Ovary (tissue), 10 donors: ENCODE measurements at places on chromosomes 5 and 9. TPM values are rescaled to one million over a fixed set of nuclear protein-coding genes. Genes with fewer than 3 reads are reported as not detected.

DNA sequence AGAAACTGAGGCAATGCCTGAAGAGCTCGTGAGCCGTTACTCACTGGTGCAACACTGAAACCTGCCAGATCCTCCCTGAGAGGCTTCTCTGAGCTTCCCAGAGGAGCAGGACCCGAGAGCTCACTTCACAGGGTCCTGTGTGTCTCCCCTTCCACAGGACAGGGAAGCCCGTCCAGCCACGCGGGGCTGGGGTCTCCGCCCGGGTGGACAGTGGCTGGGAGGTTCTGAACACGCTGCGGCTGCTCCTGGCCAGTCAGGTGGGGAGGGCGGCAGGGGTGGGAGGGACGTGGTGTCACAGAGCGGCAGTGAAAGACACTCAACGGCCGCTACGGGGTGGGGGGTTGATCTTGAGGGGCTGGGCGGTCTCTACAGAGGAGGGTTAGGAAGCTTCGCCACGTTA lies 290 bp upstream of the ZDHHC11 start:
- H3K27me3 ChIP-seq, result no peaks in the 10 kb centered on the region
- no peaks in the 10 kb centered on the region for H3K36me3 ChIP-seq
- no peak overlapping the region for H3K27ac ChIP-seq
- no peak overlapping the region for H3K4me3 ChIP-seq

- no peaks in the 10 kb centered on the region for H3K27me3 ChIP-seq
- H3K27ac ChIP-seq, result no peak overlapping the region
- H3K4me1 ChIP-seq, result no peaks in the 10 kb centered on the region
Measured at GRCh38 chr5:141547488-141547887, 58.6 kb downstream of the PCDHGC5 start.

DNA sequence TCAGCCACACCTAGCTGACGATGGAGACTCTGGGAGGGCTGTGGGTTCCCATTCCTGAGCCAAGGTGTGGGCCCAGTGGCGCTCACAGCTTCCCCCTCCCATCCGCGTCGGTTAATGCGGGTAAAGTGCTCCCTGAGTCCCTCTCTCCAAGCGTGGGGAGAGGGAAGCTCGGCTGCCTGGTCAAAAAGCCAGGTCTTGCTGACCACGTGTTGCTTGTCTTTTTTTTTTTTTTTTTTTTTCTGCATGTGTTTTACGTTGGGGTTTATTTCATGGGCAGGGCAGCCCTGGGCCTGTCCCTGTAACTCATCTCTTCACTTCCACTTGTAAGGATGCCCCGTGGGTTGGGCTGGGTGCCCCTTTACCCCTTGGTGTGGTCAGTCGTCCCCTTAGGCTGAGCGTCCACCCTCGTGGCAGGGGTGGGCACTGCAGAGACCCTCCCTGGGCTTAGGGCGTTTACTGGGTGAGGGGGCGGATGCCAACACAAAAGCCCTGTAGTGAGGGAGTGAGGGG lies 11.9 kb downstream of the NKD2 start:
- H3K27ac ChIP-seq, result no peak overlapping the region
- H3K4me1 ChIP-seq, result peaks cover 2% of the 10 kb centered on the region
- no peak for DNase-seq
- no peaks in the 10 kb centered on the region for H3K27me3 ChIP-seq
- no peaks in the 10 kb centered on the region for H3K36me3 ChIP-seq

The BHMT gene
- total RNA-seq, result 0.92 TPM

The SLC6A7 gene
- total RNA-seq, result not detected

DNA sequence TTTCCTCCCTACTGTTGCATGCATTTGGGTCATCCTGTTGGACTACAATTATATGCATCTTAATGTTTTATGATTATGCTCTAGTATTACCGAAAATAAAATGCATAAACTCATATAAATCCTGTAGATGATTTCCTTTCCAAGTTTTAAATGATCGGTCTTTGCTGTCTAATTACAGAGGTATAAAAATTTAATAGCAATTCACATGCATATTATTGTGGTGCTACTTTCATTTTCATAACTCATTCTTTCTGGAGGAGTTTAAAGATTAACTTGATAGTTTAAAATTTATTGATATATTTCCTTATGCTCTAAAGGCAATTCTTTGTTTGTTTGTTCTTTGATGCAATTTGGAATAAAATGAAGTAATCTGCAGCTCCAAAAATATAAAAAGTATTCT lies 1475.1 kb downstream of the MAT2B start:
- DNase-seq, result no peak
- H3K27ac ChIP-seq, result no peak overlapping the region
- H3K27me3 ChIP-seq, result no peaks in the 10 kb centered on the region
- no peaks in the 10 kb centered on the region for H3K4me1 ChIP-seq

DNA sequence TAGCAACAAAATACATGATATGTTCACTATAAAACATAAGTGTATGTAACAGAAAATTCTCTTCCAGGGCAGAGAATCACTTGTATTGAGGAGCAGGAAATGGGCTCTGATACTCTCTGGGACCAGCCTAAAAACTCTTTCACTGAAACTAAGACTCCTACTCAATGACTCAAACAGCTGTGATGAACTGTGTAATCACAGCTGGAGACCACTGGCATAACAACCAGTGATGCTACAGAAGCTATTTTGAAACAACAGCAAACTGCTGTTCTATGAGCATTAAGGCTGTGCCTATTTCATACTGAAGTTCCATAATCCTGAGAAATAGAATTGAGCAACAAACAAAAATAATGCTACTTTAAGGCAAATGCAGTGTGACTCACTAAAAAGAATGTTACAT lies 594.0 kb downstream of the HINT1 start:
- H3K4me1 ChIP-seq, result no peaks in the 10 kb centered on the region
- H3K27me3 ChIP-seq, result no peaks in the 10 kb centered on the region
- no peak for DNase-seq
- H3K36me3 ChIP-seq, result no peaks in the 10 kb centered on the region
- H3K27ac ChIP-seq, result no peak overlapping the region

GRCh38 chr5:87868792-87869191 lies 399.9 kb downstream of the TMEM161B start:
- H3K27me3 ChIP-seq, result no peaks in the 10 kb centered on the region
- no peak for DNase-seq

DNA sequence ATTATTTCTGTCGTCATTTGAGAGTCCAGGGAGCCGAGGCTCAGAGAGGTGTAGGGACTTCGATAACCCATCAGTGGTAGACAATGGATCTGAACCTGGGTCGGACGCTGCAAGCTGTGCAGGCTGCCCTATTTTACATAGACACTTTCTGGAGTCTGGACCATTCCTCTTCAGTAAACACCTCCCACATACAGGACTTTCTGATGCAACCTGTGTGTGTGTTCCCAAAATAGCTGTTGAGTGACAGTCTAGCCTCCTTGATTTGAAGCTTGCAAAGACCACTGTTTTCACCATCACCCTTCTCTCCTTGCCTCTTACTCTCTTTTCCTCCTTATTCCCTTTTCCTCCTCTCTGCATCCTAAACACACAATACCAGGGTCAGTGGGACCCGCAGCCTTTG lies 30.7 kb downstream of the CFAP77 start:
- H3K27ac ChIP-seq, result no peak overlapping the region
- H3K27me3 ChIP-seq, result no peaks in the 10 kb centered on the region
- no peaks in the 10 kb centered on the region for H3K36me3 ChIP-seq
- H3K4me1 ChIP-seq, result no peaks in the 10 kb centered on the region

DNA sequence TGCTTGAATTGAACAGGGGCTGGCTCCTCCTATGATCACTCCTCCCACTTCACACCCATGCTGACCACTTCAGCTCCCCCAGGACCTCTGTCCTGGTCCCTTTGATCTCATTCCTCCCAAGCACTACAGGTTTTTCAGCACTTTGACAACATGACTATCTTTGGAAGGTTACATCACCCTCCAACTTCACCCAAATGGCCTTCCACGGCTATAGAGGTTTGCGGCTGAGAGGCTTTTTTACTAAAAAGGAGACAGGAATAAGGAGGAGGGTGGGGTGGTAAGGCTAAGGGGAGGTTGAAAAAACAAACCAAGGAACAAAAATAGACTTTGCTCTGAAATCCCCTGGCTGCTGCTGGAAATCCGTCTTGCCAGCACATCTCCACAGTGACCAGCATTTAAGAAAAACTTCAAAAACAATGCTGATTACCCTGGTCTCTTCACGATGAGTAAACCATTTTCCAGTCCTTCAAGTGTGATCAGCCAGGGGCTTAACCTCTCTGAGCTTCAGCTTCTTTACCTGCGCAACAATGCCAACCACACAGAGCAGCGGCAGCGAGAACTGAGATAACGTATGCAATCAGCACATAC lies 102.7 kb downstream of the DPYSL3 start:
- no peak for DNase-seq
- H3K4me1 ChIP-seq, result peaks cover 31% of the 10 kb centered on the region
- H3K4me3 ChIP-seq, result no peak overlapping the region
- no peak overlapping the region for H3K27ac ChIP-seq

GRCh38 chr9:119588874-119589744 lies 219.9 kb upstream of the BRINP1 start:
- no peak for DNase-seq
- no peak overlapping the region for H3K27ac ChIP-seq
- no peaks in the 10 kb centered on the region for H3K4me1 ChIP-seq
- no peaks in the 10 kb centered on the region for H3K27me3 ChIP-seq
- H3K36me3 ChIP-seq, result no peaks in the 10 kb centered on the region

DNA sequence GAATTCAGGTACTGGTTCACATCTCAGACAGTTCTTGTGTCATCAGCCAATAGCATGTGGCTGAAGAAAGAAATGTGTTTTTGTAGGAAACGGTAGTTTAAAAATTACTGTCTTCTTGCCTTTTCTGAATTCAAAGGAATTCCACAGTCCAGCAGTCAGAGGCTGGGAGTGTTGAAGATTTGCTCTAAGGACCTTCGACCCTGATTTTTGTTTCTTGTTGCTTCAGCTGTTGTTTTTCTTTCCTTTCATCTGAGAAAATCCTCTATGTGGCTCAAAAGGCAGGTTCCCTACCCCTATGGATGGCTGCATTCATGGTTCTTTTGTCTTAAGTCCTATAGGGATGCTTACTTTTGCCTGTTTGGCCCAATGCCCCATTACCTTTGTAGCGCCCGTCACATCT lies 304.9 kb downstream of the TMEM167A start:
- H3K4me3 ChIP-seq, result no peak overlapping the region
- DNase-seq, result no peak
- H3K27me3 ChIP-seq, result no peaks in the 10 kb centered on the region
- H3K36me3 ChIP-seq, result no peaks in the 10 kb centered on the region

The PRDM9 gene
- not detected for total RNA-seq

The ANAPC2 gene
- total RNA-seq, result 23.1 TPM

The KIF20A gene
- total RNA-seq, result 0.43 TPM

GRCh38 chr9:78685471-78685870 lies 388.5 kb downstream of the PSAT1 start:
- DNase-seq, result no peak
- H3K36me3 ChIP-seq, result no peaks in the 10 kb centered on the region
- no peaks in the 10 kb centered on the region for H3K4me1 ChIP-seq
- no peak overlapping the region for H3K27ac ChIP-seq

- peaks cover 6% of the 10 kb centered on the region for H3K4me1 ChIP-seq
- DNase-seq, result no peak
- H3K36me3 ChIP-seq, result no peaks in the 10 kb centered on the region
- H3K4me3 ChIP-seq, result no peak overlapping the region
Measured at GRCh38 chr5:177003649-177004048, 2.9 kb downstream of the UIMC1 start.

- DNase-seq, result no peak
- H3K36me3 ChIP-seq, result no peaks in the 10 kb centered on the region
- H3K27me3 ChIP-seq, result no peaks in the 10 kb centered on the region
- H3K4me1 ChIP-seq, result no peaks in the 10 kb centered on the region
- H3K27ac ChIP-seq, result no peak overlapping the region
- no peak overlapping the region for H3K4me3 ChIP-seq
Measured at GRCh38 chr5:178739452-178740180, 9.2 kb upstream of the ZNF354A start.

DNA sequence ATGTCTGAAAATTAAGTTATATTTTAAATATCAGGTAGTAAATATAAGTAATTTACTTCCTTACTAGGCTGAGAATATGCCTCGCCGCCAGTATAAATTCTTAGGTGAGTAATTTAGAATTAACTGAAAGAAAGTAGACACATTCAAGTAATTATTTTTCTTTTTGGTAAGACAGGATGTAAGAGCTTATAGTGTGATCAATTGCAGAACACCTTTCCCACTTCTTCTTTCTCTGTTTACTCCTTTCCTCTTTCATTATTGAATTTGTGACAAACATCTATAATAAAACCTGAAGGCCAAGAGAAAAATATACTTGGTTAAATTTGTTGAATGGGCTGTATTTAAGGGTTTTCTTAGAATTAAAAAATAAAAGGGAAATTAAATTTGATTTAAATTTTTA lies 195.1 kb upstream of the CDKN2B start:
- H3K36me3 ChIP-seq, result no peaks in the 10 kb centered on the region
- no peaks in the 10 kb centered on the region for H3K27me3 ChIP-seq
- H3K4me3 ChIP-seq, result no peak overlapping the region
- DNase-seq, result no peak
- H3K27ac ChIP-seq, result no peak overlapping the region

DNA sequence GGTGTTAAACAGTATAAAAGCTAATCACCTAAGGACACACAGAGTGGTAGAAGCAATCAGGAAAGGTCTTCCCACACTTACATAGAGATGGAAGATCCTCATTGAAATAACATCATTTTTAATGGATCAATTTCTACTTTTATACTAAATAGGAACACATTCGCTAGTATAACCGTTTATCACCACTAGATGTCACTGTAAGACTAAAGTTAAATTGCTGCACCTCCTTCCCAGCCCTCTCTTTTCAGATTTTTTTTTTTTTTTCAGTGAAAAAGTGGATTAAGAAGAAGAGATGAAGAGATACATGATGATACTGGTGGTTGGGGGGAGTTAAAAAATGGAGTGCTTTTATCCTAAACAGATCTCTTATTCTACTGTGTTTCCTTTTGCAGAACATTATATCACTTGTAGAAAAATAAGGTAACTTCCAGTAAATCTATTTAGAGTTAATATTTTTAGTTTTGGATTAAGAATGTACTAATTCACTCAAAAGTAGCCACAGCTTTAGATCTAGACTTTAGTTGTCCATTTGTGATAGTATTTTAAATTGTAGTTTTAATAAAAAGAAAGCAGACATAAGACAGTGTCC lies 116.9 kb upstream of the ARRDC3 start:
- no peaks in the 10 kb centered on the region for H3K4me1 ChIP-seq
- no peak overlapping the region for H3K4me3 ChIP-seq
- H3K27me3 ChIP-seq, result no peaks in the 10 kb centered on the region

The PCDHA5 gene
- 0.54 TPM for total RNA-seq

DNA sequence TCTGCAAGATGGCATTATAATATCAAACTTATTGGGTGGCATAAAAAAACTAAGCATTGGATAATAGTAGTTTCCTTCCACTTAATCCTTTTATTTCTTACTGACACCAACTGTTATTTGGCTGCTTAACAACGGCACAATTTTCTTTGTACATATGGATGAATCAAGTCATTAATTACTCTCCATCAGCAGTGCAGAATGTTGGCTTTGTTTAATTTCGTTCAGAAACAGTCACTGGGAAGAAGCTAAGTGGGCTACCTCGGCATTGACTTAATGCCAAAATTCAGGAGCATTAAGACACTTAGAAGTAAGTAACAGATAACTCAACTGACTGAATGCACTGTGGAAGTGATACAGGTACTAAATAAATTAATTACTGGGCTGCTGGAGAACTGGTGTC lies 460.4 kb downstream of the CTNND2 start:
- DNase-seq, result no peak
- H3K27ac ChIP-seq, result no peak overlapping the region
- no peaks in the 10 kb centered on the region for H3K27me3 ChIP-seq
- no peak overlapping the region for H3K4me3 ChIP-seq

- no peaks in the 10 kb centered on the region for H3K27me3 ChIP-seq
- DNase-seq, result no peak
- H3K4me3 ChIP-seq, result no peak overlapping the region
Measured at GRCh38 chr5:34841816-34842215, 2.9 kb downstream of the TTC23L start.

GRCh38 chr5:9062873-9063272 lies 483.0 kb downstream of the SEMA5A start:
- H3K4me3 ChIP-seq, result no peak overlapping the region
- DNase-seq, result no peak
- peaks cover 5% of the 10 kb centered on the region for H3K4me1 ChIP-seq
